ENCODE measurements at places on chromosomes 6 and 20.

DNA sequence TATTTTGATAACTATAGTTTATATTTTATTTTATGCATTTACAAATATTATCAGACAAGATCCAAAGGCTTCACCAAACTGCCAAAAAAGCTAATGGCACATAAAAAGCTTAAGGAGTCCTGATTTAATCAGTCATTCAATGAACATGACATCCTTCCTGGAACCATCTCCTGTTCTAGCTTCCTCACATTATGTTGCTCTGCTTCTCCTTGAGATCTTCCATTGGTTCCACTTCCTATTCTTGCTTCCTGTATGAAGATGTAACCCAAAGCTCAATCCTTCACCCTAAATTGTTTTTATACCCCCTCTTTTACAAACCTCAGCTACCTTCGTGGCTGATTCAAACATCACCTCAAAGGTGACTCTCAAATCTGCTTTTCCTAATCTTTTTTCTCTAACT lies 4.5 kb upstream of the BRD2 start:
- no peak for DNase-seq

GRCh38 chr6:163892824-163893561 lies 478.5 kb downstream of the QKI start:
- DNase-seq, result no peak

- DNase-seq, result no peak
Measured at GRCh38 chr6:53315086-53315724, 33.5 kb downstream of the ELOVL5 start.

GRCh38 chr20:53959911-53960578 lies 110.3 kb downstream of the BCAS1 start:
- DNase-seq, result no peak

- no peak for DNase-seq
Measured at GRCh38 chr20:54474046-54474445, 1.3 kb upstream of the DOK5 start.

GRCh38 chr6:119620846-119621555 lies 271.4 kb upstream of the MAN1A1 start:
- DNase-seq, result no peak

DNA sequence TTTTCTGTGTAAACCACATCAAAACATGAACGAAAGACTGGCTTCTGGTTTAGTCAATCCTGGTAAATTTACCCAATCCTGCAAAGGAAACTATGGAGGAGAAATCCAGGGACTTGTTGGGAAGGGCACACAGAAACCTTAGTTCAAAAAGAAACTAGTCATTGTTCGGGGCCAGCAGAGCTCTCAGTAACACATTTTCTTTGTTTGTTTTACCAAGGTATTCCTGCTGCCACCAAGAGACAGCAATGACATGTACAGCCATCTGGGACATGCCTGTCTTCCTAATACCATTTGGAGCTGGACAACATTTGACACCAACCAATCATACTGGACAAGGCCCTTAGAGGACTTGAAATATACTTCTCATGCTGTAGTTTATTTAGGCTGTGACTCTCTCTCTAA lies 8.3 kb downstream of the OARD1 start:
- no peak for DNase-seq

DNA sequence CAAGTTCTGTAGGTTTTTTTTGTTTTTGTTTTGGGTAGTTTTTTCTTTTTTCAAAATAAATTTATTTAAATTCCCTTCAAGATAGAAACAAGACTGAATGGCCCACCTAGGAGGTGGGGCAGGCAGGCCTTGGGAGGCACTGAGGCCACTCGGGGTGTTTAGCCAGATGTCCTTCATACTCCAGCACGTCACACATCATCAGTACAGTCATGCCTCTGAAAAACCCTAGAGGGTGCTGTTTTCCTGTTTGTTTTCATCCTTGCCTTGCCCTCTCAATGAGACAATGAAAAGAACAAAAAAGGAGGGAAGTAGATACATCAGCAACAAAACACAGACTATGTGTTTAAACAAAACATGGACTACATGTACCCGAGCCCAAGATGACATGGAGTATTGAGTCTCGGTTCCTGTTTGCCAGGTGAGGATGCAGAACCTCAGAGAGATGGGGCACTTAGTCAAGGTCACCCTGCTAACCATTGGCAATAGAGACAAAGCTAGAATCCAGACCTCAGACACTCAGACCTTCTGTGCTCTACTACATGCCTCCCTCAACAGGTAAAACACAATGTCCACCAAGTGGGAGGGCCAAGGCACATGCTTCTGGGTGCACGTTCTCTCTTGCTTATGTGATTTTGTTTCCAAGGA lies 26.8 kb upstream of the CLIC5 start:
- peak; percentile 30 for DNase-seq

GRCh38 chr20:4091490-4092479 lies 76.4 kb upstream of the RNF24 start:
- DNase-seq, result peak; percentile 29

DNA sequence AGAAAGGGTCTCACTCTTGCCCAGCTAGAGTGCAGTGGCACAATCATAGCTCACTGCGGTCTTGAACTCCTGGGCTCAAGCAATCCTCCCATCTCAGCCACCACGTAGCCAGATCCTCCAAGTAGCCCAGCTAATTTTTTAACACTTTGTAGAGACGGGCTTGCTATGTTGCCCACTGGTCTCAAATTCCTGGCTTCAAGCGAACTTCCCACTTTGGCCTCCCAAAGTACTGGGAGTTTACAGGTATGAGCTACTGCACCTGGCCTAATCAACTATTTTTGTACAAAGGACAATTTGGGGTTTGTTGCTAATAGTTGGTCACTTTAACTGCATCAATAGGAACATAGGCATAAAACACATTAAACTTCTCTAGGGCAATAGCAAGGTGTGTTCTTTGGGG lies 29.9 kb upstream of the SYNCRIP start:
- DNase-seq, result peak; percentile 22

DNA sequence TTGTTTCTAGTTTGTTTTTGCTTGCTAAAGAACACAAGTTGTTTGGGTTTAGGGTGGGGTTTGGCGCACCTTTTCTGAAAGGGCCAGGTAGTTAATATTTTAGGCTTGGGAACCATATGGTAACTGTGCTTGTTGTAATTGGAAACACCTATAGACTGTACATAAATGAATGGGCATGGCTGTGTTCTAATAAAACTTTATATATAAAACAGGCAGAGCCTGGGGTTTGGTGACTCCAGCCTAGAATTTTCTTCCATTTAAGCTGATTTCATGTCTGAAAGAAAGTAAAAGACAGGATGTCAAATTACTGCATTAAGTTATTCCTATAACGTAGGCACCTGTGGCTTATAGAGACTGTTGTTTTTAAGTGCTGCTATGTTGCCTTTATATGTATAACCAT lies 36.1 kb upstream of the MAPK13 start:
- no peak for DNase-seq

DNA sequence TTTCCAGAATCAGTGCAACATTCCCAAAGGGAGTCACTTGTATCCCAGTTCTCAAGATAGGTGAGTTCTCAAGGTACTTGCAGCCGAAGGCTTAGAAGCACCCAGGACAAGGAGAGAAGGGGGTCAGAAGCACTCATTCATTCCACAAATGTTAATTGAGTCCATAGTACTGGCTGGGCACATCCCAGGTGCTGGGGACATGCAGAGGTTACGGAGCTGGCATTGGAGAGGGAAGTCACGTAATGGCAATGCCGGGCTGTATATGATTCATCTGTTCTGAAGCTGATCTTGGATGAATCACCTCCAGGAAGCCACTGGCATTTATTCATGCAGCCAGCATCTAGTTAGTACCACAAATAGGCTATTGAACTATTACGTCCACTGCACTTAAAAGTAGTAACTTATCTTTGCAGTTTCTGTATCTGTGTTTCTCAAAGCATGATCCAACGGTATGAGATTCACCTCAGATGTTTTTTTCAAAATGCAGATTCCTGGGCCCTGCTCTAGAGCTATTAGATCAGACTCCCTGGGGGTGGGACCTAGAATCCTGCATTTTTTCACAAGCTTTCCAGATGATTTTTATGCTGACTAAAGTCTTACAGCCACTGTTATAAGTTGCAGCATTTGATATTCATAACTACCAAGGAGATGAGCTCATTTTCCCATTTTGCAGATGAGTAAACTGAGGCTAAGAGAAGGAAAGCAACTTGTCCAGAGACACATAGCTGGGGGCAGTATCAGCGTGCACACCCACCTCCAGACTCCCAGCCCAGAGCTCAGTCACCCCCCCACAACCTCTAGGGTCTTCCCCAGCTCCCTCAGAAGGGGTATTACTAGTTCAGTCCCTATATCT lies 44.1 kb upstream of the ID1 start:
- DNase-seq, result no peak

DNA sequence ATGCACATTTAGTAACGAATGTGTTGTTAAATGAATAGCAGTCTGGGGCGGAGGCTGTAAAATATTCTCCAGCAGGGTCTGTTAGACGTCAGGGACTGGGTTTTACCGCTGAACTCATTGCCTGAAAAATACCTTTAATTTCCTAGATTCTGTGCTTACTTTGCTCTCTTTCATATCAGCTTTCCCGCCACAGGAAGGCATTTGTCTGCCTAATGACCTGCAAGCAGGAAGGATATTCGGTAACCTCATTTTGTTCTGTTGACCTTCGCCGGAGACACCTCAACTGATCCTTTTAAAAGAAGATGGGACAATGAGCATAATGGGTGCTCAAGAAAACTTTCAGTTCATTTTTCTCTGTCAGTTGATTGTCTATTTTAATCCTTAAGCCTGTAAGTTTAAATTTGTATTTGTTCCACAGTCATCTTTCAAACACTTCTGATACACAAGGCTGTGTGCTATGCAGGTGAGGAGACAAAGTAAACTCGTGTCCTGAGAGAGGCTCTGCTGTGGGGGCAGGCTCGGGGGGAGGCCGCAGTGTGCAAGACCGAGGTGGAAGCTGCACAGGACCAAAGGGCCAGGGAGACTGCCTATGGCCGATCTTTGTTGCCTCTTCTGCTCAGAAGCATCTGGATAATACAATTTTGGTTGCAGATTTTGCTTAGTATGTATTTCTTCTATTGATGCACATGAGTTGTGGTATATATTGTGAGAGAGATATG lies 27.4 kb upstream of the SIM1 start:
- peak; percentile 3 for DNase-seq

DNA sequence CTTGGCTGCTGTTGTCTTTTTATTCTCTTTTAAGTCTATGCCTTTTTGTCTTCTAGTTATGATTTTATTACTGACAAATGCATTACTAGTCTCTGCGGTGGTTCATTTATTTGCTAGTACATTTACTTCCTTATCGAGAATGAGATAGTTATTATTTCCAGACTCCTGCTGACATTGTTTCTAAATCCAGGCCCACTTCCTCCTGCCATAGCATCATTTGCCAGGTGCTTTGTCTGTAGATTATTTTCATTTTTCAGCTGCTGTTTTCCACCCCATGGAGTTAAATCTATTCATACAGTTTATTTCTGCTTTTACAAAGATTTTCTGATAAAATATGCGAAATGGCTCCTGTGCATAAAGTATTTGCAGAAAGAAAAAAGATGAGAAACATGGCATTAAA lies 459.7 kb downstream of the MMUT start:
- DNase-seq, result no peak

- no peak for DNase-seq
Measured at GRCh38 chr20:59748619-59749191, 144.4 kb downstream of the PHACTR3 start.

GRCh38 chr6:40485795-40486194 lies 101.4 kb downstream of the LRFN2 start:
- DNase-seq, result no peak

DNA sequence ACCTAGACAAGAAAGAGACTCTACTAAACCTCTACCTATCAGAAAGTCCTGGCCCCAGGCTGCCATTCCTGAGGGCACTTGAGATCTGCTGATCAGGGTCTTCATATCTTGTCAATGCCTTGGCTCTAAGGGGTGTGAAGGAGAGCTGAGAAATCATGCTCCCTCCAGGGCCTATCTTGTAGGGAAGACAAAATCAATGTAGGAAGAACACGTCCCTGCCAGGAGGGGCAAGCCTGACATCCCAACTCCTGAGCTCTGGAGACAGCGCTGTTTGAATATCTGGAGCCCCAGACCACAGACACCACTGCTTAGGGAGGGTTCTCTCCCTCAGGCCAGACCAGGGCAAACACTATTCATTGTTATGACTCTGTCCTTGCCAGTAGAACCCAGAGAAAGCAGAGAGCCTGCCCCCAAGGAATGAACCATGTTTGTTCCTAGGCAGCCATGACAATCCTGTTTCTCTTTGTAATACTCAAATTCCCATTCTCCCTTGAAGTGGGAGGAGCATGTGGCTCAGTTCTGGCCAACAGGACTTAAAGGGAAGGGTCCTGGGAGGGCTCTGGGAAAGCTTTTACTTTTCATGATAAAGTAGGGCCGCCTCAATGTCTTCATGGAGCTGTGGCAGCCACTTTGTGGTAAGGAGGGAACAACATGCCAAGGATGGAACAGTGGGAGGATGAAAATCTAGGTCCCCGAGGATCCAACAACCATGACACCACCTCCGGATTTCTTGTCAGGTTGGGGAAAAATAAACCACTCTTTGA lies 1.8 kb upstream of the FASTKD5 start:
- DNase-seq, result no peak

GRCh38 chr20:17697171-17697570 lies 2.6 kb upstream of the BANF2 start:
- no peak for DNase-seq

GRCh38 chr6:52588087-52588709 lies 11.3 kb upstream of the TRAM2 start:
- DNase-seq, result no peak

GRCh38 chr6:111154981-111155380 lies 67.7 kb downstream of the SLC16A10 start:
- no peak for DNase-seq

DNA sequence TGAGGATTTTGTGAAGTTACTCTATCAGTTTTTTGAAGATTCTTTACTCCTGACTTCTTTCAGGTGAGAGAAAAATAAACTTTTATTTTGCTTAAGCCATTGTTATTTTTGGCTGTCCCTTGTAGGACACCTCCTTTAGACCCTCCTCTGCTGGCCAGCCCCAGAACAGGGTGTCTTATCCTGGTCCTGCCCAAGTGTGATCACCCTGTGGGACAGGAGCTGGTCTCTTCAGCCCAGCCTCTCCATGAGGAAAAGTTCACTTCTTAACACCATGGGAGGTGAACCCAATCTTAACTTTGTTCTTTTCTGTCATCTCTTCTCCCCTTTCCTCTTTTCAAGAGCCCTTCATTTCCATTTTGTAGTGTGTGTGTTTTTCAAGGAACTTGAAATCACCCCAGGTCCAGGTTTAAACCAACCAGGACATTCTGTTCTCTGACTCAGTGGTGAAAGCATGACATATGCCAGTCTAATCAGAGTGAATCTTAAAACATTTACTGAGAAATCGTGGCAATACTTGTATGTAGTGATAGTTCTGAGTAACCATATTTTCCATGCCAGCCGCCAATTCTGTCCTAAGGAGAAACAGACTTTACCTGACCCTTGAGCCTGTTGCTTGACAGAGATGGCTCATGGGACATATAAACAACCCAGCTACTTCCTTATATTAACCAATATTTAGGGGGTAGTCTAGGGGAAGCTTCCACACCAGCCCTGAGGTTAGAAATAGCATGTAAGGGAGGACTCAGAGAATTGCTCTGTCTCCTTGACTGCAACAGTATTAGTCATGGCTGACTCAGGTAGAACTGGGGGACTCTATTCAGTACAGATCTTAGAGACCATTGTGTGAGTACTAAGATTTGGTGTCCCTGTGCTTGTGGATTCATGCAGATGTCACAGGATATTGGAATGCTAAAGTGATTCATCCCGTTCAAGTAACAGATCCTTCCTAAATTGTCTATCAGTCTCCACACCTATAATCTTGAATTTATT lies 48.8 kb downstream of the FLRT3 start:
- DNase-seq, result no peak

GRCh38 chr6:142542704-142543233 lies 241.0 kb downstream of the ADGRG6 start:
- DNase-seq, result no peak
